ENCODE measurements at places on chromosomes 5 and 9.

DNA sequence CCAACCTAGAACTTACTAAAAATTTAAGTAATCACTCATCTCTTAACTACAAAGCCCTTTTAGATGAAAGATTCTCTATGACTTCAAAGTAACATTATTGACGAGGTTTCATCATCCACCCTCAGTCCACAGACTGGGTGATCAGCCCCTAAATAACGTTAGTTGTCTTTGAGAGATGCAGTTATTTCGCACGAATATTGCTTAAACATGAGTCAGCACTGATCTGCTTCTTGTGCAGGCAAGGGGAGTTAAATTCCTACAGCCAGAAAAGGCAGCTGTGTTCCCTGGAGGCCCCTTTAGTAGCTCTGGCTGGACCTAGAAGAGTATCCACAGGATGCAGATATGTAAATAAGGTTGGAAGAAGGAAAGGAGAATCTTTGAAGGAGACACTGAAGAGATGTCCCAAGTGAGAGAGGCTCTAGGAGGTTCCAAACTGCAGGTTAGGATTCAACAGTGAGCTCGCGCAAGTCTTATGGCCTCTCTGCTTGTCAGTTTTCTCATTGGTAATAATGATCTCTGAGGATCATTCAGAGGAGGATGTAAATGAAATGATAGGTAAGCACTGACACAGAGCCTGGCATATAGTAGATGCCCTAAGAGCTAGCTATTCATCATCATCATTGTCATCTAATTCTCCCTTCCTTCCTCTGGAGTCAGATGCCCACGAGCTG is 122.2 kb upstream of the MAN2A1 start:
- no peak for DNase-seq

DNA sequence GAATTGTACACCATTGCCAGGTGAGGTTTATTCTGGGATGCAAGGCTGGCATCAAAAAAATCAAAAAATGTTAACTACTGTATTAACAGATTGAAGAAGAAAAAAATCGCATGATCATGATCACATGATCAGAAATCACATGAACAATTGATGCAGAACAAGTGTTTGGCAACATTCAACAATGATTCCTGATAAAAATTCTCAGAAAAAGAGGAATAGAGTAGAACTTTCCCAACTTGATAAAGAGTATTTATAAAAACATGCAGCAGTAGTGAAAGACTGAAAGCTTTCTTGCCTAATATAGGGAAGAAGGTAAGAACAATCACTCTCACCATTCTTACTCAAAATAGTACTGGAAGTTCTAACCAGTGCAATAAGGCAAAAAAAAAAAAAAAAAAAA is 16.4 kb downstream of the SLCO4C1 start:
- DNase-seq: no peak

DNA sequence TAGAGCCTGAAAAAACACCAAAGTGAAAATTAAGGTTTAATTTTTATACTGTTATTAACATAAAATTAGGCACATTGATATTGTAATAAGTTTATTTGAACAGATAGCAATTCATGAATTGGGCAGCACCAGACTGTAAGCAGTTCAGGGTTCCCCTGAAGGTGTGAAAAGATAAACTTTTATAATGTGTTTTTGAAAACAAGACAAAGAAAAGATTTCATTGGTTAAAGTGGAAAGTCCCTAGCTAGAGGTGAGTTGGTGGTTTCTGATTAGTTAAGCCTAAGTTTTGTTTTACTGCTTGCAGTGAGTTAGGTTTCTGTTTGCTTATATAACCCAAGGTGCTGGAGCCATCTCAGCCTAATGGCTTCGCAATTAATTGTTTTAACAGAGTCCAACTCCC is 96.5 kb upstream of the RPS23 start:
- DNase-seq: no peak

DNA sequence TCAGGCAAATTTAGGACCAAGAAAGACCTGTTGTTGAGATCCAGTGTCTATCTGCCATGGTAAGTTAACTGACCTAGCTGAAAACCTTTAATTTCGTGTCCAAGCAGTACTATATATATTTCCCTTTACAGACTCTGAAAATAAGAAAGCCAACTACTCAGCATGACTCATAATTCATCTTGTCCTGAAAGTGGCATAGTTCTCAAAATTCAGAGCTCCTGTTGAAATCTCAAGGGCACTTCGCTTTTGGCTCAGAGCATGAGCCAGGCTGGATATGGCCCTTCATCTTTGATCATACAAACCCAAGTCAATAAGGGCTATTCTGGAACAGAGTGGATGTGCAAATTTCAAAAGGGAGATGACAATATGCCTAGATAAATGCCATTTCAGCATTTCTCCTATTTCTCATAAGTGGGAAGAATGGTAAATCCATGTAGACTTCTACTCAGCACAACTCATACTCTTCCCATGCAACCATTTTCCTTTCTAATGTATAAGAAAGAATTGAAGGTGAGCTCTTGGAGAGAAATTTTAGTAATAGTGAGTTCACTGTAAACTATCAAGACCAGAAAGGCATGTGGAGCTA is 567.9 kb upstream of the DAB2 start:
- no peak for DNase-seq

- no peak for DNase-seq
Observed at GRCh38 chr5:108728566-108729241, 19.0 kb upstream of the FER start.

GRCh38 chr5:1374030-1374678 is 29.3 kb upstream of the CLPTM1L start:
- no peak for DNase-seq

DNA sequence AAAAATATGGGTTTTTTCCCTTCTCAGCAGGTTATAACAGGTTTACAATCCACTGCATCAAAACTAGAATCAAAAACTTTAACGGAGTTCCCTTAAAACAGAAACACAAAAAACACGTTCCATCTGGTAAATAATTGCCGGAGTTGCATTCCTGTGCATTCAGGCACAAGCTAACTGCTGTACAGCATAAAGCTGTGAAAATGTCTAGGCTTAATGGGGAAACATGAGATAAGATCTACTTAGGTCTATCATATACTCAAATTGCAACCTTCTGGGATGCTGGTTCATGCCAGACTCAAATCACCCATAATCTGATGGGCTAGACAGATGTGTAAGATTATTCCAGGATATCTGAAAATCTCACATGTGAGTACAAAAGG is 265.3 kb downstream of the DOCK8 start:
- no peak for DNase-seq

- no peak for DNase-seq
Observed at GRCh38 chr5:132313961-132314432, 19.8 kb downstream of the SLC22A4 start.

- no peak for DNase-seq
Observed at GRCh38 chr5:167472566-167473108, 818.8 kb upstream of the WWC1 start.

DNA sequence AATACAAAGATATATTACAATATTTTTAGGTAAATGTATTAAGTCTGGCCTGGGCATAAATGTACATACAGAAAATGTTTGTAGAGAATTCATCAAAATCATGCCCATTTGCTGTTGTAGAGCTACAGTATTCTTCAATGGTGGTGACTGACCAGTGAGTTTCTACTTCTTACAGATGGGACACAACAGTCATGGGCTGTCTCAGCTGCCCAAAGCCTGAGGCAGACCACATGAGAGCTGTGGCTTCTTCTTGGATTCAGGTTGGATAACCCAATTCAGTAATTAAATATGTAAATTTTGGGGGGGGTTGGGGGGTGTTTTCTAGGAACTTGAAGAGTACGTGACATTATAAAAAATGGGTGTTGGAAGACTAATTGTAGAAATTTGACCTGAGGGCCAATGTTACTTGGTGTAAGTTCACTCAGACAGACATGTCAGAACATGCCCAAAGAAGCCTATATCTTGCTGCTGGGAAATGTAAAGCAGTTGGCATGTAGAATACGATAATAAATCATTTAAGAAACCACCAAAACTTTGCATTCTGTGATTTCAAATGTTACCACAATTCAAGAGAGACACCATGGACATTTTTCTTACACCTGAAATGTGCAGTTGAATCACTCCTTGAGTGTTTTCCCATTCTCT is 17.9 kb downstream of the STARD4 start:
- no peak for DNase-seq

DNA sequence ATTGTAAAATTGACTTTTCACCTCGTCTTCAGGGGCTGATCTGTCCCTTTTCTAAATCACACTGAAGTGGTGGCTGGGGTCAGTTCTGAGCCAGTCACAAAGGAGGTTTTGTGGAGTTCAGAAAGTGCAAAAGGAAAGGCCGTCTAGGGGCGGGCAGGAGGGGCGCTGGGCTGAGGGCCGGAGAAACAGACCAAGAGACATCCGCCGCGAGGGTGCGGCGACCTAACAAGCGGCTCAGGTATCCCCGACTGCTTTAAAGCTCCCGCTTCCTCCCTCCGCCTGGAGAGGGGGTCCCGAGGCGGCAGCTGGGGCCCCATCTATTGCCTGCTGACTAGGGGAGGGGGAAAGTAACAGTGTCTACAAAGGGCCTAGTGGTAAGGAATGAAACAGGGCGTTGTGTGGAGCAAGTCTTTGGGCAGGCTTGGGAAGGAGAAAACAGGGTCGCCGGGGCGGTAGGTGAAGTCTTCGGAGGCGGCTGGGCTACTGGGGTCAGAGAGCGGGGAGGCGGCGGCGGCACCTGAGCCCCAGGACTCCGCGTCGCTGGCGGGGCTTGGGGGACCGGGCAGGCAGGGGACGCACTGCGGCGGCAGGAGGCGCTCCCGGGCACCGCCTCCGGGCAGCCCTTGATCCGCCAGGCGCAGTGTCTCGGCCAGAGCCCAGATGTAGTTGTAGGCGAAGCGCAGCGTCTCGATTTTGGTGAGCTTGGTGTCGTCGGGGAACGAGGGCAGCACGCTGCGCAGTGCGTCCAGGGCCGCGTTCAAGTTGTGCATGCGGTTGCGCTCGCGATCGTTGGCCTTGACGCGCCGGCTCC is 950 bp downstream of the NEUROG1 start:
- no peak for DNase-seq

GRCh38 chr9:127382541-127382940 is 14.4 kb upstream of the SLC2A8 start:
- no peak for DNase-seq

- no peak for DNase-seq
Observed at GRCh38 chr5:104016646-104017045, 454.1 kb upstream of the NUDT12 start.

DNA sequence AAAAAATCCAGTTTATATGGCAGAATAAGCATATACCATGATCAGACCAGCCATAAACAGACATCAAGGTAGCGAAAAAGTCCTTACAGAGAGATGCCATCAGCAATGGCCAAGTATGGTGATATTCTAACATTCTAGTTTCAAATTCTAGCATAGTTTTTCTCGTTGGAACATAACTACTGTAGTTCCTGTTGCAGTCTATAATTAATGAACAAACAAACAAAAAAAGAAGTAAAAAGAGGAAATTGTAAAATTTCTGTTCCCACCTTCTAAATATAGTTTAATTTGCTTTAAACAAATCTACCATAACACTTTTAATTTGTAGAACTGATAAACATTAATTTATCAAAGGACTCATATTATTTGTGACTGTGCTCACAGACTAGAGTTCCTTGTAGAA is 9.9 kb upstream of the CD180 start:
- no peak for DNase-seq

DNA sequence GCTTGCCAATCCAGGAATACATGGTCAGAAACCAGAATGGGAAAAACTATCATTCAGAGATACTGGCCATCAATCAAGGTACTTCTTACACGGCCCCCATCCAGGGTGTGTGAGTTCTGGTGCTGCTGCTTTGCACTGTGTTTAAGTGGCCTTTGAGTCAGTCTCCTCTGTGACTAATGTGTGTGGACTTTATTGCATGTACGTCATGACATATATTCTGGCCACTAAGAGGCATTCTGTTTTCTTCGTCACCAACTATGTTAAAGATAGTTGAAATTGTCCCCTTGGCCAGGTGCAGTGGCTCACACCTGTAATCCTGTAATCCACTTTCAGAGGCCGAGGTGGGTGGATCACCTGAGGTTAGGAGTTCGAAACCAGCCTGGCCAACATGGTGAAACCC is 8.5 kb downstream of the EXOSC3 start:
- DNase-seq: no peak

- DNase-seq: no peak
Observed at GRCh38 chr5:334903-335739, 13.6 kb downstream of the AHRR start.

GRCh38 chr9:3742586-3742985 is 216.8 kb upstream of the RFX3 start:
- no peak for DNase-seq

GRCh38 chr9:134223591-134224122 is 59.3 kb upstream of the RNU6ATAC start:
- no peak for DNase-seq

- DNase-seq: no peak
Observed at GRCh38 chr5:60945813-60946187, 795 bp downstream of the NDUFAF2 start.

DNA sequence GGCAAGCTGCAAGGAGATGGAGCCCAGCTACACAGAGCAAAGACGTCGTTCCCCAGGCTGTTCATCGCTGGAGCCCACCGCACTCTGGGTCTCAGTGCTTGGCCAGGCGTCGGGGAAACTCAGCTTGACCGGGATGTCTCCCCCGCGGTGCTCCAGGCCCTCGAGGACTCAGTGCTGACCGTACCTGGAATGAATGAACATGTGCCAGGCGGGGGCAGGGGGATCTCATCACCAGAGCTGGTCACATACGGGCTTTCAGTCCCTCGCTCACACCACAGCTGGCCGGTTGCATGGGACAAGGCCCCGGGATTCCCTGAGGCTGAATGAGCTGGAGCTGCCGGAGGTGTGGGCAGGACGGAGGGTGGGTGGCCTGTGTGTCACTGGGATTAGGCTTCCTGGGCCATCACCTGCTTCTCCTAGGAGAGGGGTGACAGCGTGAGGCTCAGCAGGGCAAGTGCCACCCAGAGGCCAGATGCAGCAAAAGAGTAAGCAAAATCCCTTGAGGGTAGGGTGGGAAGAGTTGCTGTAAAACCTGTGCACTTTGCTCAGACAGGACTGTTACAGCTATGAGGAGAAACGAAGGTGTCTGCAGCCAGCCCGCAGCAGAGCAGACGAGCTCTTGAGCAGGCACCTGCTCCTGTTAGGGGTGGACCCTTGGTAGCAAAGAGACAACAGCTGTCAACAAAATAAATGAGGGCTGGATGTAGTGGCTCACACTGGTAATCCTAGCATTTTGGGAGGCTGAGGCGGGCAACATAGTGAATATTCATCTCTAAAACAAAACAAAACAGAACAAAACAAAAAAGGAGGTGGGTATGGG is 70.7 kb upstream of the RAPGEF1 start:
- DNase-seq: no peak

GRCh38 chr5:1387876-1388275 is 43.0 kb upstream of the CLPTM1L start:
- DNase-seq: no peak

- no peak for DNase-seq
Observed at GRCh38 chr5:95817430-95817829, 5.1 kb downstream of the GLRX start.
